Foreskin keratinocyte (primary cell): ENCODE measurements at places on chromosomes 11 and 22. TPM values are rescaled to one million over a fixed set of nuclear protein-coding genes. Genes with fewer than 3 reads are reported as not detected.
A peak's percentile ranks its signal among the peaks of the same experiment; 100 is the strongest.

The POLR2F gene
- 80.0 and 101 TPM in 2 replicates for total RNA-seq

The EHF gene
- 97.2 and 109 TPM in 2 replicates for total RNA-seq

The CCDC15 gene
- total RNA-seq = 4.8 and 5.7 TPM in 2 replicates

The ALG12 gene
- total RNA-seq = 12.7 and 15.4 TPM in 2 replicates

The KCNA4 gene
- not detected in 2 replicates for total RNA-seq

The GSTT2 gene
- 0.42 and 0.92 TPM in 2 replicates for total RNA-seq

The TRIM66 gene
- total RNA-seq = 2.2 and 2.5 TPM in 2 replicates

DNA sequence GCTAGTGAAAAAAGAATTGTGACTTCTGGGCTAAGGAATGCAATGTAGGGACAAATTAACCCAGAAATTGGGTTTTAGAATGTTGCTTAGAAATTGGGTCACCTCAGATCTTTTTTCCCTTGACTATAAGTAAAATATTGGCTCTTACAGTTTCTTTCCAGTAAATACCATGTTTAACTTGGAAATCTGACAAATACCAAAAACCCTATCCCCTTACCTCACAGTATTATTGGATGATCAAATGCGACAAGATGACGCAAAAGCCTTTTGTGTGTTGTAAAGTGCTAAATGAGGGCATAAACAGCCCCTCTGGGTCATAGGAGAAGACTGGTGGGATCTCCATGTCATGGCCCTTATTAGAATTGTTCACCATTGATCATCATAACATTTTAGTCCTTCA is 6.1 kb upstream of the UPB1 start:
- no peak for DNase-seq

- no peak for DNase-seq
Observed at GRCh38 chr22:18999008-18999407, 62.9 kb upstream of the PRODH start.

DNA sequence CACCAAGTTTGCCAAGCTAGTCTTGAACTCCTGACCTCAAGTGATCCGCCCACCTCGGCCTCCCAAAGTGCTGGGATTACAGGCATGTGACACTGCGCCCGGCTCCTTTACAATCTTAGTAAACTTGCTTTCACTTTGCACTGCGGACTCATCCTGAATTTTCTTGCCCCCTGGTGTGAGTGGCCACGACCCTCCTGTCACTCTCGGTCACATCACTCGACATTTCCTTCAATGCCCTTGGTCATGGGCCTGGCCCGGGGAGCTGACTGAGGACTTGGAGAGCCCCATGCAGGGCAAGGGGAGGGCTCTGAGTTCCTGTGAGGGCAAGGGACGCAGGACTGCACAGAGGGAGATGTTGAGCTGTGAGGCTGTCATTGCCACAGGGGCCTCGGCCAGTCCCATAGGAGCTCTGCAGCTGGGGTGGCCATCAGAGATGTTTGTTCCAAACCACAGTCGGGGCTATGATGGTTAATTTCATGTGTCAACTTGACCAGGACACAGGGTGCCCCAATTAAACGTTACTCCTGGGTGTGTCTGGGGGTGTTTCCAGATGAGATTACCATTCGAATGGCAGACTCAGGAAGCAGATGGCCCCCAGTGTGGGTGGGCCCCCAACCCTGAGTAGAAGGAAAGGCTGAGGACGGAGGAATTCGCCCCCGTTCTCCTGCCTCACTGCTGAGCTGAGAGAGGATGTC is 21.2 kb downstream of the A4GALT start:
- no peak for DNase-seq

DNA sequence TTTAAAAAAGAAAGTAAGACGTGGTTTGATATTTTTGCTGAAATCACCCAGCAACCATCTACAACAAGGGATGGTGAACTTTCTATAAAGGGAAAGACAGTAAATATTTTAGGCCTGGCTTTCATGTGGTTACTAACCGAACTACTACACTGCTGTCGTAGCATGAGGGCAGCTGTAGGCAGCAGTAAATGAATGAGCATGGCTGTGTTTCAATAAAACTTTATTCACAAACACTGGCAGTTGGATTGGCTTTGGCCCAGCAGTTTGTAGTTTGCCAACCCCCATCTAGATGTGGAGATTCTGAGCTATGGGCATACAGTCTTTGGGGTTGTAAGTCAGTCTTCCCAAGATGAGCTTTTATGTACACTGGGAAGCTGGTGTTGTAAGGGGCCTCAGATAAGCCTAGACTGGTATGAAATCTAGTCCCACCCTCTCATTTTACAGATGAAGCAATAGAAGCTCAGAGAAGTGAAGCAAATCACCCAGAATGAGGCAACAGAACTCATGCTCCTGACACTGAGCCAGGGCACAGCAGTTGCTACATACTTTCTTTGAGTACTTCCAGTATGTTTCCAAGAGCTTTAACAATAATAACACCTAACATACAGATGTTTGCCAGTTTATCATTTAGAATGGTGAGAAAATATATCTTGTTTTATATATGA is 204.4 kb downstream of the ADAMTS15 start:
- peak; percentile 4 for DNase-seq

DNA sequence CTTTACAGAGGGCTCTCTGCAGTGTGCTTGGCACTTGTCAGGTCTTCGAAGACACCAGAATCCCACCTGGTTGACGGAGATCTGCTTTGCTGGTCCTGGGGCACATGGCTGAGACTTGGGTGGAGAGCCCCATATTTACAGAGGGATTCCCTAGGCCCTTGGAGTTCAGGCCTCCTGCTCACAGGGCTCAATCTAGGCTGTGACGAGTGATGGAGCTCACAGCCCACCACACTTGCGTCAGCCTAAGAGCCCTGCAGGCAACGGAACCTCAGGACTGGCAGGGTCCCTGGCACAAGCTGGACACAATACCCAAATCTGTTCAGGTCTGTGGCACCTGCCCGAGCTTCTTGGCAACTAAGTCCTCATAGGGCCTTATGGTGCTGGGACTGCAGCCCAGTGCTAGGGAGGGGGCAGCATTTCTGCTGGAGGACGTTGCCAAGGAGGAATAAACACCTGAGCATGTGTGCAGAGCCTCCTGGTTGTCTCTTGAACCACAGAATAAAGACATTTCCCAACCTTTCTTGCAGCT is 59.1 kb downstream of the KCNC1 start:
- no peak for DNase-seq

DNA sequence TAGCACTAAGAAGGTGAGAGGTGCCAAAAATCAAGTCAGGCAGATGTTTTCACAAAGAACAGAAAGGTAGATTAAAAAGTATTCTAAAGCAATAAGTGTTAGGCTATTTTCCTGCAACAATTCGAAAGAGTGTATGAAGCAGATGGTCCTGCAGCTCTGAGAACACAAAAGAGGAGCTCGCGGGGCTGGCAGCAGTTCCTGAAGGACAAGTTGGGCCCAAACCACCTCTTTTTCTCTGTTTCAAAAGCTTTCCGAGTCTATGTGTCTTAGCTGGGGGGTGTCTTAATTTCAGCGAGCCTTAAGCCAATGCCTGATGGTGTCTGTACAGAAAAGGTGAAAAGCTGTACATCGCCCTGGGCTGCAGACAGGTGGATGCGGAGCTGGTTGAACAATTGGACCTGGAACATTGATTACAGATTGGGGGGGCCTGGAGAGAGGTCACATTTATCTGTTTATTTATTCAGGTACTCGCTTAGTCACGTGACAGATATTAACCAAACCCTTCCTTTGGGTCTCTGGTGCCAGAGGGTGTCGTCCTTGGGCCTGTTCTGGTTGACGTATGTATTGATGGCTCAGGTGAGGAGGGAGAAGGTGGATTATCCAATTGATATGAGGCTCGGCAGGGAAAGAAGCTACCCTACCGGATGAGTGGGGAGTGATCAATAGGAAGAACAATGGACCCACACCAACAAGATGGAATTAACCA is 24.7 kb downstream of the GRIK4 start:
- DNase-seq = no peak

DNA sequence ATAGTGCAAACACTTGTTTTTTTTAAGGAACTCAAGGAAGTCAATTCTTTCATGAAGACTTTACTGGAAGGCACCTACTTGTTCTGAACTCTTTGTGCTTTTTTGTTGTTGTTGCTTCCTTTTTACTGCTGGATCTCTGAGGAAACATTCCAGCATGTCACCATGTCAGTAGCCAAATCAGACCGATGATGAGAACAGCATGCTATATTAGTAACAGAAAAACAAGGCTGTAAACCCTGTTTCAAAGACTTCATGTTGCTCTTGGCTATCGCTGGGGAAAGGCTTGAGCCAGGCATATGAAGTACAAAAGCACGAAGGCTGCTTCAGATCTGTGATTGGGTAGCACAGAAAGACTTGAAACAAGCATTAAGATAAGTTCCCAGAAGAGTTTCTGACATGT is 125.6 kb upstream of the SLC5A12 start:
- no peak for DNase-seq

DNA sequence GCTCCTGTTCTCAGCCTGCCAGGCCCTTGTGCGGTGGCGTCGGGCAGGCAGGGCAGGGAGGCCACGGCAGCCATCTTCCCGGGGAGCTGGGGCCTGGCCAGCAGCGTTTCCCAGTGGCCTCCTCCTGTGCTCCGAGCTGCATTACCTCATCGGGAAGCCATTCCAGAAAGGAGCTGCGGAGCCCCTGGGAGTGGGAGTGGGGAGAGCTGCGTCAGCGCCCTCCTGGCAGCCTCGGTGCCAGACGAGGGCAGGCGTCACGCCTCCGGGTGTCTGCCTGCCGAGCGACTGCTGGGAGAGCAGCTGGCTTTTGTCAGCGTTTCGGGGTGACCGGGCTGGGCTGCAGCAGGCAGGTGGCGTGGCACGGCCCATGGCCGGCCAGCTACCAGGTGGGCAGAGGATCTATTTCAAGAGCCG is 30.9 kb upstream of the WNT7B start:
- DNase-seq = peak; percentile 78

GRCh38 chr11:9139628-9140357 is 48.4 kb upstream of the SCUBE2 start:
- no peak for DNase-seq

DNA sequence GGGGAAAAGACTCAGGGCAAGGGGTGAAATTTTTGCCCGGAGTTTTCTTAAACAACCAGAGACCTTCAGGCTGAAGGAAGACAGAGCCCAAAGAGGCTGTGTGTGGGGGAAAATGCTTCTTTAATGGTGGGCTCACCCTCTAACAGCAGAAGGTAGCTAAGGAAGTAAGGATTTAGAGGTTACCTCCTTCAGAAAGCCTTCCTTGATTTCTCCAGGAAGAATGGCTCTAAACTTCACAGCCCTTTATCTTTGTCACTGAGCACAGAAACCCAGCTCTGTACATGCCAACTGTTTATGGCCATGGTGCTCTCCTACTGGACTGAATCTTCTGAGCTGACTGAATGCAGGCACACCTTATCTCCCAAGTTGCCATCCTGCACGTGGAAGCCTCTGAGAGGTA is 196.0 kb downstream of the TENM4 start:
- no peak for DNase-seq

DNA sequence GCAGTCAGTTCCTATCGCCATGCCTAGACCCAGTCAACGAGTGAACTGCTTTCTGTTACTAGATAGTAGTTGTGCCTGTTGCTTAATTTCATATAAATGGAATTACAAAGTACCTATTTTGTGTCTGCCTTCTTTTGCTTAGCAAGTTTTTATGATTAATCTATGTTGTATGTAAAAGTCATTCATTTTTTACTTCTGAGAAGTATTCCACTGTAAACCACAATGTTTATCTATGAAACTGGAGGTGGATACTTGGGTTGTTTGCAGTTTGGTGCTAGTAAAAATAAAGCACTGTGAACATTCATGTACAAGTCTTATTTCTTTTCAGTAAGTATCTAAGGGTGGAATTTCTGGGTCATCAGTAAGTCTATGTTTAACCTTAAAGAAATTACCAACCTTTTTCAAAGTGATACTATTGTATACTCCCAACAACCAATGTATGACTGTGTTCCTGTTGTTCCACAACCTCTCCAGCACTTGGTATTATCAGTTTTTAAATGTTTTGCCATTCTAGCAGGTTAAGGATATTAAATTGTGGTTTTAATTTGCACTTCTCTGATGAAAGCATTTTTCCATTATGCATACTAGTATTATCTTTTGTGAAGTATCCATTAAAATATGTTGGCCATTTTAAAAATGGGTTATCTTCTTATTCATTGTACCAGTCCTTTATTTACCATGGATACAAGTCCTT is 68.2 kb downstream of the DNAJC24 start:
- peak; percentile 12 for DNase-seq

DNA sequence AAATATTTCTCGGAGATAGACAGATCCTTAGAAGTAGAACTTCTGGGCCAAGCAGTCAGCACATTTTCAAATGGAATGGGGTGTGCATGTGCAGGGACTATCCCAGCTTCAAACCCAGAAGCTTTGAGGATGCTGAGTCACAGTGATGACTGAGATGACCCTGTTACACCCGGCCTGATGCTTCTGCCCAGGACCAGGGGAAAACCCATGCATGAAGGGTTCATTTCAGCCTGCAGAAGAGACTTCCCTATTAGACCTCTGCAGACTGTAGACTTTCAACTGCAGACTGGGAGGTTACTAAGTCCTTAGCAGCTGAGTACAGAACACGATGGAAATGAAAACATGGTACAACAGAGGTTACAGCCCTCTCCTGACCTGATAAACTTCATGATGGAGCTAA is 3.6 kb upstream of the OR2AT4 start:
- peak; percentile 40 for DNase-seq

- no peak for DNase-seq
Observed at GRCh38 chr11:33225371-33225770, 31.8 kb upstream of the HIPK3 start.

- DNase-seq = peak; percentile 6
Observed at GRCh38 chr22:22720201-22720723, 75.8 kb downstream of the GGTLC2 start.

DNA sequence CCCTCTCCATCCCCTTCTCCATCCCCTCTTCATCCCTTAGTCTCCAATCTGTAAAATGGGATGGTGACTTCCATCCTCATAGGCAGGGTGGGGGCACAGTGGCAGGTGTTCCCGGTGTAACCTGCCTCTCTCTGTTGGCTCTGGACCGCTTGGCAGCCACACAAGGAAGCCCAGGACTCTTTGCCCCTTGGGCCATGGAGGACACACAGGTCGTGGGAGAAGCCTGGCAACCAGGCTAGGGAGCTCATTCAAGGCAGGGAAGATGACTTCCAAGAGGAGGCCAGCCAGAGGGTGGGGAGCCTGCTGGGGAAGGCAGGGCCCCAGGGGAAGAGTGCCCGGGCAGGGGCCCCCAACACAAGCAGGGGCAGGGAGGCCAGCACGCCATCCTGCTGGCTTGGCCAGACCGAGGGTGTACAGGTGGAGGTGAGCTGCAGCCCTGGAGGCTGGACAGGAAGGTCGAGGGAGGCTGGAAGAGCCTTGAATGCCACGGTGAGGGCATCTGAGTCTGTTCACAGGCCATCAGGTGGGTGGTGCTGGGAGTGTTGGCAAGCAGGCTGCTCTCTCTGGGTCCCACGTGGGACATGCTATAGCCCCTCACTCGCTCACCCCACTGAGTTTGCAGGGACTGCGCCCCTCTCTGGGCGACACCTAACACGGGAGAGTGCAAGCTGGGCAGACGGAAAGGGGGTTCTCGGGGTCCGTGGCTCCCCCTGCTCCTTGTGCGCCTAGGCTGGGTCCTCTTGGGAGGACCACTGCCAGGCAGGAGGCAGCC is 15.5 kb upstream of the CTSD start:
- no peak for DNase-seq
